ENCODE measurements at places on chromosomes 6 and 20.

DNA sequence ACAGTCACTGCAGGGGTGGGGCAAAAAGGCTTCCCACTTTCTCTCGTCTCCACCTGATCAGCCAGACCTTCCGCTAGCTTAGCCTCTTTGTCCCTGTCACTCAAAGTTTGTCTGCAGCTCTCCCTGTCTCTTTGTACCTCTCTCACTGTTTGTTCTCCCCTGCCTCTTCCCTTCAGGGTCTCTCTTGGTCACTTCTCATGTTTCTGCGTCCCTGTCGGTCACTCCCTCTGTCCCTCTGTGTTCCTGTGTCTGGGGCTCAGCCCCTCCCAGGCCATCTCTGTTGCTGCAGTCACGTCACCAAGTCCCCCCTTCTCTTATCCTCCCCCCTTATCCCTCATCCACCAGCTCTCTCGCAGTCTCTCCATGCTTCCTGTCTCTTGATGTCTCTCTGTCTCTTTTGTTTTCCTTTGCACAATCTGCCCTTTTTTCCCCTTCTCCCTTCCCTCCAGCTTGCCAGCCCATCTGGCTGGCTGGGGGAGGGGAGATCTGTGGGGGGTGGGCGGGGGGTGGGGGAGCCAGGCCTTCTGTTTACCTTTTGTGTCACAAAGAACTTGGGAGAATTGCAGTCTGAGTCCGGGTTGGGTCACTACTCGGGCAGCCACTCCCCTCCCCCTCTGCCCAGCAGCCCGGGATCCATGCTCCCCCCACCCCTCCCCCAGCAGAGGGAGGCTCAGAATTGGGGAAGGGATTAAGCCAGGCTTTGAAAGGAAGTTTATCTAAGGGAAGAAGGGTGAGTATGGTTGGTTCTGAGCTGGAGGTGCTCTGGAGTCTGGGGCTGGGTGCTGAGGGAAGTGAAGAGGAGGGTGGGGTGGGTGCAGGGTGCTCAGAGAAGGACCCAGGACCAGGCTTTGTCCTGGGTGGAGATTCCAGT, 32.3 kb downstream of the FOXP4 start:
- DNase-seq, result no peak

- DNase-seq, result no peak
These were observed 61.9 kb upstream of the OPRM1 start for GRCh38 chr6:153976921-153977693.

DNA sequence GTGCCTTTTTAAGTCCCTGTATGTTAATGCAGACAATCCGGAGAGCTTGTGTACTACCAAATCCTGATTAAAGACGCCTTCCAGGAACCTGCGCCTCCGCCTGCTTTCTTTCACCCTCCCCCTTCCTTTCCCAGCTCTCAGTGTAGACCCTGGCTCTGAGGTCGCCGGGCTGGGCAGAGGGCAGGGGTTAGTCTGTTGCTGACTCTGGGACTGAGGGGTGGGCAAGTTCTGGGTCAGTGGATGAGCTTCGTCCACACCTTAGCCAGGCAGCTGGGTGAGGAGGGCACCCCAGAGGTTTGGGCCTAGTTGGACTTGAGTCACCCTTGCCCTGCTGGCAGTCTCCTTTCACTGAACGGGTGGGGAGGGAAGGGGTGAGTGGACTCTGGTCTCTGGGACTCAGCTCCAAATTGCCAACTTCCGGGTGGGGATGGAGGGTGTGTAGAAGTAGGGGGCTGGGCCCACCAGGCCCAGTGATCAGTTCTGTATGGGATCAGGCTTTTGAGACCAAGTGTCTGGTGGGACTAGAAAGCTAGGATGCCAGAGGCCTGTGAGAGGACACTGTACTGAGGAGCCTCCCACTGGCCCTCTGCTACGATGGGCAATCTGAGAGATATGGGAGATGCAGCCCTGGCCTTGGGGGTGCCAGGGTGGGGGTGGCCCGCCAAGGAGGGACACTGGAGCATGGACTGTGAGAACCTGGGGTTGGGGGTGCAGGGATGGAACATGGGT, 21.3 kb upstream of the SLC22A7 start:
- no peak for DNase-seq

GRCh38 chr6:12182676-12183075, 107.5 kb upstream of the EDN1 start:
- no peak for DNase-seq

DNA sequence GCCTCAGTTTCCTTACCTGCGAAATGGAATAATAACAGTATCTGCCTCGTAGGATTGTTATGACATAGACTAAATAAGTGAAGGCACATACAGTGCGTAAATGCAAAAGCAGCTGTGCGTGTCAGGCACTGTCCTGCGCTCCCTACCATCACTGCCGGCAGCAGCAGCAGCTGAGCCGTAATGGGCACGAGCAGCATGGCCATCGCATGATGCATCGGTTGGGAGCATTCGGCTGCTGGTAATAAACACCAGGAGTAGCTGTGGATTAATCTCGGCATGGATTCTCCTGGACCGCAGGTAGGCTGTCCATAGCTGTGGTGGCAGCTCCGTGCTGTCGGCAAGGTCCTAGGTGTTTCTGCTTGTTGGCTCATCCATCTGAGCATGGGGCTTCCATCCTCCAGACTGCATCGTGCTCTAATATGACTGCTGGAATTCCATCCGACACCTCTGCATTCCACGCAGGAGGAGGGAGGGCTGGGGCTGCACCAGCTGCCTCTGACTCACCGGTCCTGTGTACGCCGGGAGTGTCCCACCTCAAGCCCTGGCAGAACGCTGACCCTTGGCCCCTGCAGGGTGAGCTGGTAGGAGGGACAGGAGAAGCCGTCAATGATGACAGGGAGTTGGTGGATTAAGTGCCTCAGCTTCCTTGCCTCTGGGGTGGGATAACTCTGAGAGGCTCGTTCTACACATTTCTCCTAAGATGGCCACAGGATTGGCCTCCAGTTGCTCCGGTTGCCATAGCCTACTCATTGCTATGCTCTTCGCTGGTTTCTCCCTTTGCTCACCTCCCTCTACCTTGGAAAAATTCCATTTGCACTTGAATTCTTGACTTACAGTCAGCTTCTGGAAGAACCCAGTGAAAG, 100.9 kb upstream of the PMEPA1 start:
- DNase-seq, result no peak

DNA sequence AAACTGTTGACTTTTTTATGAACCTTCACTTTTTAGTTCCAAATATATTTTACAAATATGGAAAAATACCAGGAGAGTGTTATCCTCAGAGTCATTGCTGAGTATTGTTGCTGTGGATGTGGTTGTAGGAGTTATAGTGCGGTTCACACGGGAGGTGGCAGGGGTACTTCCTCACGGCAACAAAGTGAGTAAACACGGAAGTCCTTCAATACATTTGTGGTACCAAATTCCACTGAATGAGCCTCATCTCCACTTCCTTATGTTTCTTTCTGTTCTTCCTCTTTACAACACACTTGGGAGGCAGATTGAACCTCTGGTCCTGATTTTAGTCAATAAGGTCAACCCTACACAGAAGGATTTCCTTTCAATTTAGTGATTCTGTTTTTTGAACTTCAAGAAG, 371.8 kb downstream of the BTBD3 start:
- DNase-seq, result no peak

DNA sequence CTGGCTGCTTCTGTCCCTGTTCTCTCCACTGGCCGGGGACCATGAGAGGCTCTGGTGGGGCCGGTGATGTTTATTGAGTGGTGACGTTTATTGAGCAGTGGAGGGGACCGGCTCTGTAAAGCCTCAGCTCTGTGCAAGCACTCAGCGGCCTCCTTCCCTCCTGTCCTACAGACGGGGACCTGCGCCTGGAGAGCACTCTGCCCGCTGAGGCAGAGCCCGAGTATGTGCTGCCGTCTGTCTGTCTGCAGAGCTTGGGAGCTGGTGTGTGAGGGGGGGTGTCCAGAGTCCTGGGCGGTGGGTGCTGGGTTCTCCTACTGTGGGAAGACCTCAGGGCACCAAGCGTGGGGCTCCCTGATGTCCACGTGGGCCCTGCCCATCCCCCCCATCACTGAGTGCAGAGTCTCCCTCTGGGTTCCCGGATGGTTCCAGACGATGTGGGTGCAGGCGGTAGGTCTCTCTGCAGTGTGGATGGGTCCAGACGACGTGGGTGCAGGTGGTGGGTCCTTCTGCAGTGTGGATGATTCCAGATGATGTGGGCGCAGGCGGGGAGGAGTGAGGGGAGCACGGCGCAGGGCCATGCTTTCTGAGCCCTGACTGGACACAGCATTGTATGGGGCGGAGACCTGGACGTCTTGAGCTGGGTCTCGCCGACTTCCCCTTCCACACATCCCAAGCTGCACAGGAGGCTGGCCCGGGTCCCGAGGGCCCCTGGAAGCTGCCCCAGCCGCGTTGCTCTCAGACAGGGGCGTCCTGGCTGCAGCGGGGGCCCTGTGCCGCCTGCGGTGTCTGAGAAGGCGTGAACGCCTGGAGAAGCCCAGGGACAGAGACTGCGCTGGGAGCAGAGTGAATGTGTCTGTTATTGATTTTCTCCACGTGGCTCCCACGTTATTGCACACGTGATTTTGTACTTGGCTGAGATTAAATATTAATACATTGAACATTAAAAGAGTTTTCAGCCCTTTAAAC, 14.9 kb upstream of the BHLHE23 start:
- DNase-seq, result no peak

GRCh38 chr6:53327017-53327395, 21.7 kb downstream of the ELOVL5 start:
- DNase-seq, result no peak

DNA sequence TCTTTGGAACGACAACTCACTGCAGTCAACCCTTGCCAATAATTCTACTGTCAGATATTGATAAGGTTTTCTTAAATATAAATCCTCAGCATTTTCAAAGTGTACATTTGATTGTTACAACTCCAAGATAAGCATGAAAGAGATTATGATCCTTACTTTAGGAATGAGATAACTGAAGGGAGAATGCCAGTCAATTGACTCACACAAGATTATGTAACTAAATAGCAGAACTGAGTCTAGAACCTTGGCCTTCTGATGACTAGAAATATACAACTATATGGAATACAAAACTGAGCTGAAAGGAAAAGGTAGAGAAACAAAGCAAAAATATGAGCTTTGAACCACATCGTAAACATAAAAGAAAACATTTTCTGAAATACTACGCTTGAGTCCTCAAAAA, 26.9 kb upstream of the STXBP5 start:
- DNase-seq, result no peak

GRCh38 chr6:38773338-38773737, 58.2 kb downstream of the DNAH8 start:
- DNase-seq, result no peak

DNA sequence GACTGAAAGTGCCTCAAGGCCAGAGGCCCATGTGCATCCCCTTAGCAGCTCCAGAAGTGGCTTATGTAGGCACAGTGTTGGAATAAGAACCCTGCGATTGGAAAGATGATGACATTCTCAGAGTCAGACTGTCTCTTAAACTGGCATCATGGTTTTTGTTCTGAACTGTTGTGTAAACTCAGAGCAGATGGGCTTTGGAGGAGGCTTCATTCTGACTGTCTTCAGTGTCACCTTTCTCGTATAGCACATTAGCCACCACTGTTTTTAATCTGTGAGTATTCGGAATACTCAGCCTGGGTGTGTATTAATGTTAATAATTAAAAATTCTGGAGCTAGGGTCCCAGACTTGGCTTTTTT, 140.9 kb downstream of the JARID2 start:
- no peak for DNase-seq

DNA sequence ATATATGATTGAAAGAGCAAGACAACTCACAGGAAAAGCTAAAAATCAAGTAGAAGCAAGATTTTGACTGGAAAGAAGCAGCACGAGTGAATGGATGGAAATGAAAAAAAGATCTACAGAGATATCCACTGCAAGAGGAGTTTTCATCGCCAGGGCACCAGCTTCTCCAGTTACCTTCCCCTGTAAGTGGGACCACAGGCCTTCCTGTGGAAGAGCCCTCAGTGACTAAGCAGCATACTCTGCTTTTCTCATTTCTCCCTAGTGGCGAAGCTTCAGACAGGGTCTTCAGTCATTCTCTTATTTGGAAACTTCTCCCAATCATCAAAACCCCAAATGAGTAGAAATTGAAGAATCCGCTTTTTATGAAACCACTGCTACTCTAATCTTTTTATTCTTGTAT, 40.5 kb downstream of the ADGRB3 start:
- DNase-seq, result no peak

DNA sequence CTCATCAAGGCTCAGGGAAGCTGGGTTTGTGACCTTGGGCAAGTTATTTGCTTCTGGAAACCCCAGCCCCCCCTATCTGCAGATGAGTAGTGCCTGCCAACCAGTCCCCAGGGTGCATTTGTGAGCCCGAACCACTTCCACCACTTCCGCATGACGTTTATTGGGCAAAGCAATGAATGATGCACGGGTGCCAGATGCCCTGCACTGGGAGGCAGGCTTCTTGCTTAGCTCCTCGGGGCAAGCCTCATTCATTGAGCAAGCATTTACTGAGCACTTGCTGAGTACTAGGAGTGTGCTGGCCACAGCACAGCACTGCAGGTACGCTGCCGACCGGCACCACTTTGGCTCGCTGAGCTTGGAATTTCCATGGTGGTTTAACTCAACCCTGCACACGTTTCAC, 60.2 kb downstream of the GNAS-AS1 start:
- DNase-seq, result no peak

Data from stimulated activated CD4-positive, alpha-beta T cell treated with anti-CD3 and anti-CD28 coated beads, Interleukin-2, amount 100 ng/mL, for 4 hours (primary cell).